ENCODE measurements at places on chromosomes 12 and 14.

DNA sequence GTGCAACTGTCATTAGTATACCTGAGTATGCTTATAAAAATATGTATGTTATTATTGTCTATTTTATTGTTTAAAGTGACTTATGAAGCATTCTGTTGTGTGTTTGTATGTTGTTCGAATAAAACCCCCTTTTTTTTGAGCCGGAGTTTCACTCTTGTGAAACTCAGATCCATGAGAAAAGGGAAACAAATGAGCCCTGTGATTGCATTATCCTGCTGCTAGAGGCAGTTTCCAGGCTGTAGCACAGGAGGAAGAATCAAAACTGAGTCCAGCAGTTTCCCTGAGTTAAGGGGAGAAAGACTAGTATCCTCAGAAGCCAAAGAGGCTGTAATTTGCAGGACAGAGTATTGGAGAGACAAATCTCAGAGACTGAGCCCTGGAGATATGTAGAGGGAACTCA, 12.5 kb downstream of the SGPP1 start:
- DNase-seq = no peak

DNA sequence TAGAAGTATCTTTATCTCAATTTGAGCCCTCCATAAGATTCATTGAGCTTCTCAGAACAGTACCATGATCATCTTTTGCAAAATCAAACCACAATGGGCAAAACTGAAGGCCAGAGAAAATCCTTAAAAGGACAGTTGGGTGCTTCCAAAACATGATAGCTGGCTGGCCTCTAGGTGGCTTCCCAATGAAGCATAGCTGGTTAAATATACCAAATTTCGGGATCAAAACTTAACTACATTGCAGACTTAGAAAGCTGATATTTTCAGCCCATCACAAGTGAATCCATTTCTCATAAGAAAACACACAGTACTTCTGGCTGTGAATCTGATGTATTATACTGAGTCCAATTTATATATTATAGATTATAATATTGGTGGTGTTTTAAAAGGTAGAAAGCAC, 15.3 kb upstream of the PIK3C2G start:
- no peak for DNase-seq

GRCh38 chr14:76976240-76977005, 52.1 kb downstream of the IRF2BPL start:
- DNase-seq = no peak

DNA sequence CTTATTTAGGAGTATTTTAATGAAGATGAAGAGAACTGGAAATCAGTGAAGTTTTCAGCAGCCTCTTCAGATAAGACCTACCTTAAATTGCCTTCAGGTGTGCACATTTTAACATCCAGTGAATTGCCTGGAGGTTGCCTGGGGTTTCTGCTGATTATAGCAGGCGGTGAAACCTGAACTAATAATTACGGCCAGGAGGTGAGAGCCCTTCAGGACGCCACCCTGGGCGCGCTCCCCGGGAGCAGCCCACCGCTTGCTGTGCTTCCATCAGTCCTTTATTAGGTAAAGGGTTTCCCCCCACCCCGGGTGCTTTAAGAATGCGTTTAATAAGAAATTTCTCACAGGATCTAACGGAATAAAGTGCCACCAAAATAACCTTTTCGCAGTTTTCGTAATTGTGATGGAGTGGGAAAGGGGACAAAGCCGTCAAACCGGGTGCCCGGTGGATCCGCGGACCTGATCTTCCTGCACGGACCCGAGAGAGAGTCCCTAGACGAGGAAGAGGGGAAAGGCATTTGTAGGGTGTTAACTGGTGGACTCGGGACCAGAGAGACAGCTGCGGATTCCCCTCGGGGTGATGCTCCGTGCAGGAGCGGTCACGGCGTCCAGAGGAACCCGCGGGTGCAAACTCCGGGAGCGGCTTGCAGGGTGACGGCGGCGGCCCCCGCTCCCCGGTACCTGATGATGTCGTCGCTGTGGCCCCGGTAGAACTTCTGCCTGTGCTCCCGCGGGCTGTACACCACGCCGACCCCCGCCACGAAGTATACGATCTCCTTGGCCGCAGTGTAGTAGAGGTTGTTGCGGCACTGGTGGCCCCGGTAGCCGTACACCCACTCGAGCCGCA, 902 bp downstream of the EML5 start:
- DNase-seq = peak; percentile 34

GRCh38 chr12:47361389-47362021, 281.7 kb upstream of the AMIGO2 start:
- peak; percentile 67 for DNase-seq

GRCh38 chr12:118137148-118137678, 1.3 kb downstream of the PEBP1 start:
- no peak for DNase-seq

DNA sequence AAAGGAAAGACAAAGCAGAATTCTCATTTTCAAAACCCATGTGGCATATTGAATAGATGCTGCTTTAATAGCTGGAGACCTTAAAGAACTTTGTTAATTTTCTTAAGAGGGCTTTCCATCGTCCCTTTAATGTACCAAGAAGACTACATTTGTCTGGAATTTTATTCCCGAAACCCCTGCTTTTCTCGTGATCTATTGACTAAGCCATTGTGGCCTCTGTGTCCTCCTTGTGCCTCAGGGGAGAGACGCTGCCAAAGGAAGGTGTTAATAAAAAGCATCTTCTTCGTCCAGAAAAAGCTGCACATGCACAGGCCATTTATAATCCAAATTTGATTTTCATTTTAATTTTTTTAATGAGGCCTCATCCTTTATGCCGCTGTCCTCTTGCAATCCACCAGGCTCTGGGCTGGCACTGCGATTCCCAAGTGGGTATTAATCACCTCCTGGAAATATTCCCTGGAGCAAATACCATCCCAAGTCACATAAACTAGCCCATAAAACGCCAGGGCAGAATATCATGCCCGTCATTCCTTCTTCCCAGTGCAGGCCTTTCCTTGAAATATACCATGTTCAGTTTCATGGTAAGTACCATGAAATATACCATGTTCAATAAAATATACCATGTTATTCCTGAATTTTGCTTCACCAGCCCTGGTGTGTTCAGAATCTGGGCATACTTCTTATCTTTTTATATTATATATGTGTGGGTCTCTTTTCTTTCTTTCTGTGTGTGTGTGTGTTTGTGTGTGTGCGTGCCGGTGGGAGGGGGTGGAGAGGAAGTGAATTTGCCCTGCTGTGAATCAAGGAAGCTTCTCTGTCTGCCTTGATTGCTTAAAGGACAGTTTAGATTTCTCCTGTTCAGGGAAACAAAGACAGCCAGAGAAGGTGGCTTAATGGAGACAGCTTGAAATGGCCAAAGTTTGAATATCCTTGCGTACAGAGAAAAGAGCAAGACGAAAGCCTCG, 147.6 kb downstream of the PHETA1 start:
- no peak for DNase-seq

DNA sequence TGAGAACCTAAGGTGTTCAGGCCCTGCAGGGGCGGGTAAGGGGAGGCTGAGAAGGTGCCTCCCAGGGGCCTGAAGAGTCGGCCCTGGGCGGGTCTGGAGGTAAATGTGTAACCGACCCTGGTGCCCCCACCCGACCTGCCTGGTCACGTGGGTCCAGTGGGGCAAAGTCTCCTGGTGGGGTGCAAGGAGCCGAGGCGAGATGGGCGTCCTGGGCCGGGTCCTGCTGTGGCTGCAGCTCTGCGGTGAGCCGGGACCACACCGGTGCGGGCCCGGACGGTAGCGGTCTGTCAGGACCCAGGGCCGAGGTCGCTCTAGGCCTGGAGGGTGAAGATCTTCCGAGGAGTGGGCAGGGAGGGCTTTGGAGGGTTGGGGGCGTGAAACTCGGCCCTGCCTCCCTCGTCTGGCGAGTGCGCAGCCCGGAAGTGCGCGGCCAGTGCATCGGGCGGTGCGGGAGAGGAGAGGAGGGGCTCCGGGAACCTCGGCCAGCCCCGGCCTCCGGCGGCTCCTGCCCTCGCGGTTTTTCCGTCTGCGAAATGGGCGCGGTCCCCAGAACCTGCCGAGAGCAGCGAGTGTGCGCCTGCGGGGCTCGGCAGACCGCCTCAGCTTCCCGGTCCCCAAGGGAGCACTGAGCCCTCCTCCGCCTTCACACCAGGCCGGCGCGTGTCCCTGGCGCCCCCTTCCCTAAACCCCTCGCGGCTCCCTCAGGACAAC, at the start of gene AMN:
Gene AMN (plus strand): TSS at position 174 of the 711 bp plus-strand sequence. CDS start 26 bp downstream, at position 200.
- peak; percentile 37 for DNase-seq

DNA sequence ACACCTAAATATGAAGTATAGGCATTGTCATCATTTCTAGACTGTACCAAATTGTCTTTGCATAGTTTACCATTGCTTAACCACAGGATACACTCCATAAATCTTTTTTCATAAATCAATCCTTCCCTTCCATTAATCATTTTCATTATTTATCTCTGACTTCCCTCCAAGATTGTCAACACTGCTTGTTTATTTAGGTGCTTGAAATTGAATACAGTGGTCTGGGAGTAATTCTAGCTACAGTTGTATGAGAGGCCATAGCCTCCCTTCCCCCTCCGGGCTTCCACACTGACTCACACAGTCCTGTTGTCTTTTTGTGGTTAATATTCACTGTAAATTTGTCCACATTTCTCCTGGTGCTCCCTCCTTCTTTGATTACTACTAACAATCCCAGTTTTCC, 114.2 kb upstream of the ARID2 start:
- no peak for DNase-seq

- no peak for DNase-seq
Measured at GRCh38 chr14:48563489-48563888, 888.1 kb upstream of the MDGA2 start.

- no peak for DNase-seq
Measured at GRCh38 chr12:93802698-93803423, 125.7 kb downstream of the CRADD start.

GRCh38 chr14:100348253-100348729, 25.2 kb downstream of the SLC25A47 start:
- no peak for DNase-seq

DNA sequence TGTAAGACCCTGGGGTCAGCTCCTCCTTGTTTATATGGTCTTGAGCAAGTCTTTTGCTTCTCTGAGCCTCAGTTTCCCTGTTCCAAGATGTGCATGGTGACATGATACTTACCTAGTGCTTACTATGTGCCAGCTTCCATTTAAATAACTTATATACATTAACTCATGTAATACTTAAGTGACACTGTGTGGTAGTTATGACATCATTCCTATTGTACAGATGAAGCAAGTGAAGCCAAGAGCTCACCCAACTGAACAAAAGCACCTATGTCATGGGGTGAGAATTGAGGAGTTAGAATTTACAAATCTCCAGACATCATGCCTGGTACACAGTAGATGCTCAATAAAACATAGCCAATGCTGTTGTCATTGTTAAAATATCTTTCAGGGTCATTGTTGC, 41.3 kb upstream of the CMKLR1 start:
- no peak for DNase-seq

DNA sequence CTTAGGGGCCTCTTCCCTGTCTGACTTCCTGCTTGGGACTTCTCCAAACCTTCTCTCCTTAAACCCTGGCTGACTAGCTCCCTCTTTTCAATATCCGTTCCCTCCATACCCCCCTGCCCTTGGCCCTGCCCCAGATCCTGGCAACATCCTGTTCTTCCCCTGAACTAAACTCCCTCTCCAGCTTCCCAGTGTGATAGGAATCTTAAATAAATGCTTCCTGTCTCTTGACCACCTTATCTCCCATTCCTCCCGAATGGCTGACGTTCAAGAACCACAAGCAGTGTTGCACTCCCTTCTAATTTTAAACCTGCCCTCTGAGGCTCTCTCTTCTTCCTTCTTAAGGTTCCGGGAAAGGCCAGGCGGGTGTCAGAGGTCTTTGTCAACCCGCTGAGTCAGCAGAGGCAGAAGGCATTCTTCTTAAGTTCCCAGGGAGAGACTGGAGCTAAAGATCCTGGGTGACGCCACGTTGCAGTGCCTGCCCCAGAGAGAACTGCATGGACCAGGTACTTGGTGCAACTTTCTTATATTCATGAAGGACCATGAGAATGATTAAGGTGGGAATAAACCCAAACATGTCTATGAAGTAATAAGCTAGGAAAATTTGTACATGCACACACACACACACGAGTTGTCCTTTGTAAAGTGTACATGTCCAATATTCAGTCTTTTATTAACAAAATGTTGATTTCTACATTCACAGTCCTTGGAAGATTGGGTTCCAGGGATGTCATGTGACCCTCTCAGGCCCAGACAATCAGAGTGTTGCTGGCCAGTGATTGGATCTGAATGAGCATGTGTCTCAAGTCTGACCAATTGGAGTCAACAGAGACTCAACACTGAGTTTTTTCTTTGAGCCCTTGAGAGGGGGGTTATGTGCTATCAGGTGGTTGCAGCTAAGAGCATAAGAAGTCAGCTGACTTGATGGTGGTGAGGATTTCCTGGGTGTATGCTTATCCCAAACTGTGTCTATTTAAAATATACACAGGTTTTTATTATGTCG, 420.2 kb upstream of the TBX3 start:
- DNase-seq = no peak

DNA sequence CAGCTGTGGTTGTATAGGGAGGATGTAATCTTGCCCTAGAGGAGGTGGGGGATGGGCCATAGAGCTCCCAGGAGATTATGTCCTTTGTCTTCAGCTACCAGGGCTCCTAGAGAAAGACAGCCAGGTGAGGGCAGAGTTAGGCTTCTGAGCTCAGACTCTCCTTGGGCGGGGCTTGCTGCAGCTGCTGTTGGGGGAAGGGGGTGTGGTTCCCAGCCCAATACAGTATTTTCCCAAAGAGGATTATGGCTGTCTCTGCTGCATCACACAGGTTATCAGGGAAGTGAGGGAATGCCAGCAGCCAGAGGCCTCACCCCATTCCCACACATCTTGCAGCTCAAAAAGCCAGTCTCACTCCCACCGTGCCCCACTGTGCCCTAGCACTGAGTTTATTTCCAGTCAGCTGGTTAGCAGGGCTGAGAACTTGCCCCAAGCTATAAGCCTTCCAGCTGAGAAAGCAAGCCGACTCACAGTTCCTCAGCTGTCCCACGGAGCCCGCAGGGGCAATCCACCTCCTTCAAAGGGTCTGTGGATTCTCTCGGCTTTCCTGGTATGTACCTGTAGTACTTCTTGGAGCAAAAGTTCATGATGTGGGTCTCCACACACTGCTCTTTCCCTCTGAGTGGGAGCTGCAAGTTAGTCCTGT, 217.3 kb upstream of the CPNE8 start:
- DNase-seq = no peak

DNA sequence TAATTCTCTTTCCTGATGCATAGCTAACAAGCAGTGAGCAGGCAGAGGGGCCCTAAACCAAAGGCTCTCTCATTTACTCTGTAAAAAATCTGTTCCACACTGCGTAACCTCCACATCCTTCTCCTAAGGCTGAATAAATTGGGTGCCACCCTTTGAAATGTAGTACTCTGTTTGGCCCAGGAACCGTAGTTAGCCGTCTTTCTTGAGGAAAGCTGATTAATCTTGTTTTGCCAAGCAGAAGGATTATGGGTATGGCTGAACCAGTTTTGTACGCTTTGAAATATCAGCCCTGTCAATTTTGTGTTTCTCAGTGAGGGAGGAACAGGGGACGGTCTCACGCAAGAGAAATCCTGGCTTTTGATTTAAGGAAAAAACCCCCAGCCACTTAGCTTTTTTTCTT, 19.7 kb downstream of the EML1 start:
- DNase-seq = no peak

Measured in activated CD4-positive, alpha-beta T cell treated with anti-CD3 and anti-CD28 coated beads for 48 hours (primary cell).